ENCODE measurements at places on chromosomes 2 and 18. TPM values are rescaled to one million over a fixed set of nuclear protein-coding genes. Genes with fewer than 3 reads are reported as not detected.

Gene LAMA3
- 4.9 TPM for total RNA-seq

Gene PROKR1
- total RNA-seq = 5.2 TPM

Gene CNDP1
- not detected for total RNA-seq

Gene IL36G
- total RNA-seq = 0.70 TPM

Gene PIK3C3
- total RNA-seq = 39.5 TPM

Gene FN1
- 255 TPM for total RNA-seq

Gene SCLY
- 68.9 TPM for total RNA-seq

DNA sequence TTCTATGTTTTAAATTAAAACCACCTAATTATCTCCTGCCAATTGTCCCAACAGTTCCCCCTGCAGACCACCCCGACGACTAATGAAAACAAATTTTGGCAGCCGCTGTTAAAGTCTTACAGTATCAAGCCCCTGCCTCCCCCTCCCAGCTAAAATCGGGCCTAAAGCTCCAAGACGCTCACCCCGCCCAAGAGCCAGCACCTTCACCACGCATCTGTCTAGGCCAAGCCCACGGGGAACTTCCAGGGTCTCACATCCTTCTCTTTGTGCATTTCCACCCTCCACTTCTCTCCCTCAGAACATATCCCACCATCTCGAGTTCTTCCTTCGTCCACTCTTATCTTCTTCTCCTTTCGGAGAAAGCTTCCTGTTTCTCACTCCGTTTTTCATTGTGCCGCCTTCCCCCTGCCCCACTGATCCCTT, 445 bp downstream of the PRPF40A start:
- peak; percentile 60 for DNase-seq

DNA sequence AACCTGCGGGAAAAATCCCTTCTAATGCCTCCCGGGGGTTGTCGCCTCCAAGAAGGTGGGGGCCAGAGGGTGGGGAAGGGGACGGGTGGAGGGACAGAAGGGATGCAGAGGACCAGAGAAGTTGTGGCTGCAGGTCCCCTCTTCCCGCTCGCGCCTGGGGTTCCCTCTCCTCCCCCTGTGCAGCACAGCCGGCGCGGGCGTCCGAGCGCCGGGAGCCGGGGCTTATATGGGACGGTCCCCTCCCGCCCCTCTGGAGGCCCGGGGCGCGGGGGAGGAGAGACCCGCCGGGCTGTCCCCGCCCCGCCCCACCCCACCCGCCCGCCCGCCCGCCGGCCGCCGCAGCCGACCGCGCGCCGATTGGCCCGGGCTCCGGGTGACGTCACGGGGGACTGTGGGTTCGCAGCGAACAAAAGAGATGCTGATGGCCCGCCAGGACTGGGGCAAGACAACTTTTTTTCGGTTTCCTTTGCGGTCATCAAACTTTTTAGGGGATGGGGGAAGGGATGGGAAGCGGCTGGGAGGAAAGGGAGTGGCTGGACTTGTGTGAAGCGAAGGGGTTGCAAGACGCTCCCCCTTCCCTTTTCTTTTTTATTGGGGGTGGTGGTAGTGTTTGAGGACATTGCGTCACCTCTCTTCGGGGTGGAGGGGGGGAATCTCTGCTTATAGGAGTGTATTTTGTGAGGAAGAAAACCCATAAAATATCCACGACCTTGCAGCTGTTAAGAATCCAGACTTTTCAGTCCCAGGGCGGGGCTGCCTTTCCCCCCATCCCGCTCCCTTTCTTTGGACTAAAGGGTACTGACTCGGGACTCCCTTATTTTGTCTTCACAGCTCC, at the start of gene FN1:
FN1 (minus strand) TSS at position 199 of the 835 bp plus-strand sequence. CDS start 266 bp downstream, outside the sequence.
- peak; percentile 97 for DNase-seq

DNA sequence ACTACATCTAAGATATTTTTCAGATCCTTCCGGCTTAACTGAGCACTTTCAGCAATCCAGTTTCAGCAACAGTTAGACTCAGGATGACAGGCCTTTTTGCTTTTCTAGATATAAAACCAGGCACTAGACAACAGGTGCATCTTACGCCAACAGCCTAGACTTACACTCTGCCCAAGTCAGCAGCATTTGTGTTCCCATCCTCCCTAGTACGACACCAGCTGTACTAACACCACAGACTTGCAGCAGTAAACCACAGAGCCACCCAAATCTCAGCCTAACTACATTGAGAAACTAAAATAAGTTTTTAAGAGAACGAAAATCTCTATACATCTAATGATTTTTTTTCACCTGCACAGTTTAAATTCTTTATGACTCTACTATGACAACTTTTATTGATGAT, 89.9 kb upstream of the DNMT3A start:
- no peak for DNase-seq

DNA sequence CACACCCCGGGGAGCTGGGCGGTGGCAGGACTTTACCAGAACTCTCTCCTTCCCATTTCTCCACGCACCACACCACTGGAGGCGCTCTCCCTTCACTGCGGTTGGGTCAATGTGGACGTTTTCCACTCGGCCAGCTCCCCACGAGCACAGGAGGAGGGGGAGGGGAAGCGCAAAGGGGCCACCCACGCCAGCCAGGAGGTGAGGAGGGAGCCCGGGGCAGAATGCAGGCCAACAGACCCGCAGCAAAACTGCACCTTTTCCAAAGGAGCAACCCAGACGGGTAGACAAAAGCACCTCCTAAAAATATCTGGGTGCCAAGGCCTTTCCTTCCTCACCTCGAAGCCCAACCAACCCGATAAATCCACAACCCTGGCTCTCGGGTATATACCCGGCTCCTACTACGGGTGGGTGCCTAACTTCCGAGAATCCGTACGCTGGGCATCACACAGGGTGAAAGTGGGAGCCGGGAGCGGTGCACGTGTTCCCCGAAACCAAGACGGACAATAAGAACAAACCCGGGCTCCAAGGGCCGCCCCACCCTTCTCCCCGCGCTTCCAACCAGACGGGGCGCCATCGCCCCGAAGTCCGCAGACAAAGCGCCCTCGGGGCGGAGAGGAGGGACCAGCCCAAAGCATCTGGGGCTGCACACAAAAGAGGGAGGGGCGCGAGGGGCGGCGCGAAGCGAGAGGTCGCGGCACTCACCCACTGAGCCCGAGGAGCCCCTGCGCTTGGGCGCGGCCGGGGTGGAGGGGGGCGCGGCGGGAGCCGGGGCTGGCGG, 1.0 kb downstream of the RTN4 start:
- peak; percentile 86 for DNase-seq

DNA sequence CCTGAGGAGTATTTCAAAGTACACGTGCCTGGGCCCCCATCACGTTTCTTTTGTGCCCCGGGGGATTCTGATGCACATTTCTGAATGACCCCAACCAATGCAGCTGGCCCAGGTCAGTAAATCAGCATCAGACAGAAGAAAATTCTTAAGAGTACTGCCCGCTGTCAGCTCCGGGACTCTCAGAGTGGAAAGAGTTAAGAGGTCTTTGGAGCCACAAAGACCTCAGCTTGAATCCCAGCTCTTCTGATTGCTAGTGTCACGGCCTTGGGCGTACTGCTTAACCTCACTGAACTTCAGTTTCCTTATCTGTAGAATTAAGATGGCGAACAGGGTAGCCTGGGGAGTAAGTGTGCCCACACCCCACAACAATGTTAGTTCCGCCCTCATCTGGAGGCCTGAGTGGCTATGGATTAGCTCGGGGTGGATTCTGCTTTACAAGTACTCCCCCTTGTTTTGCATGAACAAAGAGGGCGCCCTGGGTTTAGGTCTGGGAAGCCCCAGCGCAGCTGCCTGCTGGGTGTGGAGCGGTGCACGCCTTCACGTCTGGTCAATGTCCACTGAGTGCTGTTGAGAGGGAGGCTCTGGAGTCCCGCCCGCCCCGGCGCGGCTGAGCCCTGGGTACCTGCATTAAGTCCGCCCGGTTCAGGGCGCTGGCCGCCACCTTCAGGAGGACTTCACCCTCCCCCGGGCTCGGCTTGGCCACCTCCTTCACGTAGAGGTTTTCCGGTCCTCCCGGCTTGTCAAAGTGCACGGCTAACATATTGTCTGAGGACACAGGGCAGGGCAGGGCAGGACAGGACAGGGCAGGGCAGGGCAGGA, 858 bp downstream of the TP53I3 start:
- DNase-seq = peak; percentile 93

GRCh38 chr2:233428008-233428407, 73.7 kb downstream of the DGKD start:
- no peak for DNase-seq

All from GM23338 (cell line).